ENCODE measurements at places on chromosomes 5 and 9.

GRCh38 chr9:7173139-7173538 lies 415.4 kb downstream of the KDM4C start:
- DNase-seq: no peak

DNA sequence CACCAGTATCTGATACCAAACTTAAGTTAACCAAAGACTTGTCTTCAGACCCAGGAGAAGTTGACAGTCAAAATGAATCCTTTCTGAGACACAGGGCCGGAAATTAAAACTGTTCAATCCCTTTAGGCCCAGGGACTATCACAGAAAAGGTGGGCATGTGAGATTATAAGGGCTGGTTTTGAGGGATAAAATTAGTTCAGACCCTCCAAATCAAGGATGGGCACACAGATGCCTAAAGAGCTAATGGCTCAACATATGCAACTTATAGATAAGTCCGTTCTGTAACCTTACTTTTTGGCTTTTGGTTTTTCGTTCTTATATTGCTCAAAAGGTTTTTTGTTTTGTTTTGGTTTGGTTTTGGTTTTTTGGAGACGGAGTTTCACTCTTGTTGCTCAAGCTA lies 129.6 kb upstream of the ABCA1 start:
- no peak for DNase-seq

GRCh38 chr9:34663303-34663605 lies 797 bp upstream of the CCL27 start:
- DNase-seq: no peak

GRCh38 chr5:149702934-149703646 lies 27.0 kb upstream of the PPARGC1B start:
- no peak for DNase-seq

- DNase-seq: no peak
Observed at GRCh38 chr5:145449794-145450193, 385.3 kb downstream of the PRELID2 start.

DNA sequence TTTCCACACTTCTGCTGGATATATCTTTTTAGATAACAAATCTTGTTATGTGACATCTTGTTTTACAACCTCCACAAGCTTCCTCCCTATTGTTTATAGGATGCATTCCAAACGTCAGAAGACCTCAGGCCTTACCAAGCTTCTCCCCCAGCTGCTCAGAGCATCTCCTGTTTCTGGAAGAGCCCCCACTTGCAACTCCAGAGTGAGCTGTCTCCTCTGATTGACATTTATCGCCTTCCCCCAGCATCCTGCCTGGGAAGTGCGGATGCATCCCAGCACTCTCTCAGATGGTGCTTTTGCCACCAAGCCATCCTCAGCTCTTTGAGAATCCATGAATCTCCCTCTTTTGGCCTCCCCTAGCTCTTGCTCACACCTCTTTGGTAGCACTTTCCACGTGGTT lies 123.5 kb downstream of the LRRC70 start:
- no peak for DNase-seq

DNA sequence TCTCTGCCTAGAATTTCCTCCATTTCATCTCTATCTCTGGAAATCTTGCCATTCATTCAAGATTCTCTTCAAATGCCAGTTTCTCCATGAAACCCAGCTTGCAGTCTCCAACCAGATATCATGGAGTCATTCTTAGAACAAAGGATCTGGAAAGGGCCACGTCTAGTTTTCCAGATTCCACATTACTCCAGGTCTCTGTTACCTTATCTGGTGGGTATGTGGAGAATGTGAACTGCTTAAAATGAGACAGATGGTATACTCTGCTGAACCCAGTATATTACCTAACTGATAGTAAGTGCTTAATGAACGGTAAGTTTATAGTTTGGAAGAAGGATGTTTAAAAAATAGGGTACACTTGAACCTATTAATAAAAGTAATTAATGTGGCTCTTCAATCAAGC lies 52.3 kb upstream of the ZSWIM6 start:
- DNase-seq: no peak

DNA sequence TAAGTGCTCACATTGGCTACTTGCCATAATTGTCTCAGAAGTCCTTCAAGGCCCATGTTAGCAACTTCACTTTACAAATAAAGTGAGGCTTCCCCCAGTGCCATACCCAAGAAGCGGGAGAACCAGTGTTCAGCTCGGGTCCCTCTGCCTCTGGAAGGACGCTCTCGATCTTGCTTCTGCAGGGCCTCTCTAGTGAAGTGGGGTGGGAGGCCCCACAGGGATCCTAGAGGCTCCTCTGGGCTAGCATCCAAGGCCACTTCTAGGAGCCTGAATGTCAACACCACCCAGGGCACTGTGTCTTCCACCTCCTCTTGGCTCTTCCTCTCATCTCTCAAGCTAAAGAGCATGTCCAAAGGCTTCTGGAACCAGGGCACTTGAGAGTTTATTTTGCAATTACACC lies 282.5 kb downstream of the GADD45G start:
- DNase-seq: no peak

DNA sequence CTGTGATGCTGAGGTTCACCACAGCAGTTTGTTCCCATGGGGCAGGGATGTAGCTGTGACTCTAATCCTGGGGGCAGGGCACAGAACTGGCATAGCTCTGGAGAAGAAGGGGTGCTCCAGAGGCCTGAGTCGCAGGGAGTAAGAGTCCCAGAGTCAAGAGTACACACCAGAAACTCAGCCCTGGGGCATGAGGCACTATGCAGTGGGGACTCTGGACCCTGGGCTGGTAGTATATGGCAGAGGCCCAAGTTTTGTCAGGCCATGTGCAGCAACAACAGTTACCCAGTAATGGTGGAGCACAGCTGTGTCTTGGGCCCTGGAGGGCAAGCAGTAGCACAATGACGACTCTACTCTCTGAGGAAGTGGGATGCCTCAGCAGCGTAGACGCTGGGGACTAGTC lies 42.9 kb downstream of the TMEM38B start:
- DNase-seq: no peak

DNA sequence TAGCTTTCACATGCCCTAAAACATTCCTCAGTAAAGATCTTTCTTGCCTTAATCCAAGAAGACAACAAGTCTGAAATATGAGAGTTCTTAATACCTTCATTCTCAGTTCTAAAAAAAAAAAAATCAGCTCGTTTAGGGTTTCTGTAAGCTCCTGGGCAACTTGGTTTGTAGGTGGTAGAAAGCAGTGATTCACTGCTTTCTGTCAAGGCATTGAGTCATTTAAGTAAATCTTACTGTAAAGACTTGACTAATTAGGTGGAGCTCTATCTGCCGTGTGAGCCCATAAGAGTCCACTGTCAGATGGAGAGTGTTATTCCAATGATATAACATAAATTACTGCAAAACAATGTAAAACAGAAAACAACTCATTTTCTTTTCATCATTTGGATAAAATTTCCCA lies 56.1 kb upstream of the MAST4 start:
- DNase-seq: no peak

DNA sequence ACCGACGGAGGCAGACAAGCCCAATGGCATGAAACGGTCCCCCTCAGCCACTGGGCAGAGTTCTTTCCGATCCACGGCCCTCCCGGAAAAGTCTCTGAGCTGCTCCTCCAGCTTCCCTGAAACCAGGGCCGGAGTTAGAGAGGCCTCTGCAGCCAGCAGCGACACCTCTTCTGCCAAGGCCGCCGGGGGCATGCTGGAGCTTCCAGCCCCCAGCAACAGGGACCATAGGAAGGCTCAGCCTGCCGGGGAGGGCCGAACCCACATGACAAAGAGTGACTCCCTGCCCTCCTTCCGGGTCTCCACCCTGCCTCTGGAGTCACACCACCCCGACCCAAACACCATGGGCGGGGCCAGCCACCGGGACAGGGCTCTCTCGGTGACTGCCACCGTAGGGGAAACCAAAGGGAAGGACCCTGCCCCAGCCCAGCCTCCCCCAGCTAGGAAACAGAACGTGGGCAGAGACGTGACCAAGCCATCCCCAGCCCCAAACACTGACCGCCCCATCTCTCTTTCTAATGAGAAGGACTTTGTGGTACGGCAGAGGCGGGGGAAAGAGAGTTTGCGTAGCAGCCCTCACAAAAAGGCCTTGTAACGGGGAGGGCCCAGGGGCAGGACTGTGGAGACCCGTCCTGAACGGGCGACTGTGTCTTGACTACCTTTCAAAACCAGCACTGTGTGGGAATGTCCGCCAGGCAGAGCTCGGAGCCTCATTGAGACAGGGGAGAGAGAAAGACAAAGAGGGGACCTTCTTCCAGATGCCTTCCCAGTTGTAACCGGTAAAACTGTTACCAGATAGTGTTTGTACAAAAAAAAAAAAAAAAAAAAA lies 29.9 kb downstream of the CD180 start:
- peak; percentile 60 for DNase-seq

DNA sequence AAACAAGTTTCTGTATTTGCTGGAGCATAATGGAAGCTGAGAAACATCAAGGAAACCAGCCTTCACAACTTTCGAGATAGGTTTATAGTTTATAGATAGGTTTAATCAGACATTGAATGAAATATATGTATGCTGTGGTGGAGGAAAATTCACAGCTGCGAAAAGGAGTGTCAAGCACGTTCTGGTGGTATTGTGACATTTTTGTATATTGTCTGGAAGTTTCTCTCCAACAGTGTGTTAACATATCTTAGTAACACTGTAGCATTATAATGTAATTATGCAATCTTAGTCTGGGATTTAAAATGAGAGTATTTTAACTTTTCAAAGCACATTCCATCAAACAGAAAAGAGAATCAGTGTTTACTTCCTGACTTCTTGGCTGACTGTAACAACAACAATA lies 50.0 kb downstream of the FCHO2 start:
- no peak for DNase-seq

DNA sequence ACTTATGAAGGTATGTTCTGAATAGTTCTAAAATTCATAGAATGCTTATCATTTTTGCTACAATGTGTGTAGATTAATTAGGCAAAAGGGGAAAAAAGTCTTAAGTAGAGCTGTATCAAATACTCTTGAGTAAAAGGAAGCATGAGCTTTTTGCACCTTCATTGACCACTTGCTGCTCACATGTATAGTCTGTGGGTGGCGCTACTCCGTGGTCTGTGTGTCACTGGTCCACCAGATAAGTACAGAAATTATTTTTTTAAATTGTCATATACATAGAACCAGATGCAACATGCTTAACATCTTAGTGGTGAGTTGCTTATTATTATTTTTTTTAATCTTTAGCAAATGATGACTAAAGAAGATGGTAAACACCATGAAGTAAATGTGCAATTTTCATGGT lies 130.2 kb downstream of the MAN2A1 start:
- no peak for DNase-seq
